ENCODE measurements at places on chromosomes 6 and 20.

DNA sequence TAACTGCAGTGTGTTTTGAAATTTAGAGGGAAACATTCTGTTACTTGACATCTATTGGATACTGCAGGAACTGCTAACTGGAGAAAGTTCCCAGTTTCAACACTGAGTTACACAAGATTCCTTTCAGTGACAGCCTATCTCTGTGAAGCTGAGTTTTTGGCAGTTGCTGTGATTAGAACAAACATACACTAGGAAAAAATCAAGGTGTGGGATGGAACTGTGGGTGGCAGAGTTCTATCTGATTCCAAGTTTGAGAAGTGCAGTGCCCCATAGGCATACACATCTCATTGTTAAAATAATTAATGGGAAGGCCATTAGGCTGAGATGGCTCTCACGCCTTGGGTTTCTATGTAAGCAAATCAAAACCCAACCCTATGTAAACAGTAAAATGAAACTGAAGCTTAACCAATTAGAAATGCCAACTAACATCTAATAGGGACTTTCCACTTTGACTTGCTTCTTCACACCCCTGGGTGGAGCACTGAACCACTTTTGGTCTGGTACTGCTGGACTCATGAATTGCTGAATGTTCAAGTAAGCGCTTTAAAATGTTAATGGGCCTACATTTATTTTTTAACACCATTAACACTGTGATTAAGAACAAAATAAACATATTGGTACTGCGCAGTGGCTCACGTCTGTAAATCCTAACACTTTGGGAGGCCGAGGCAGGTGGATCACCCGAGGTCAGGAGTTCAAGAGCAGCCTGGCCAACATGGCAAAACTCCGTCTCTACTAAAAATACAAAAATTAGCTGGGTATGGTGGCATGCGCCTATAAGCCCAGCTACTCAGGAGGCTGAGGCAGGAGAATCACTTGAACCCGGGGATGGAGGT is 55.2 kb upstream of the TBC1D7 start:
- no peak for DNase-seq

GRCh38 chr6:150327117-150327774 is 41.6 kb upstream of the IYD start:
- no peak for DNase-seq

GRCh38 chr6:163332575-163332974 is 81.9 kb upstream of the QKI start:
- DNase-seq = no peak

- DNase-seq = no peak
Measured at GRCh38 chr6:126949786-126950185, 168.7 kb upstream of the RSPO3 start.

DNA sequence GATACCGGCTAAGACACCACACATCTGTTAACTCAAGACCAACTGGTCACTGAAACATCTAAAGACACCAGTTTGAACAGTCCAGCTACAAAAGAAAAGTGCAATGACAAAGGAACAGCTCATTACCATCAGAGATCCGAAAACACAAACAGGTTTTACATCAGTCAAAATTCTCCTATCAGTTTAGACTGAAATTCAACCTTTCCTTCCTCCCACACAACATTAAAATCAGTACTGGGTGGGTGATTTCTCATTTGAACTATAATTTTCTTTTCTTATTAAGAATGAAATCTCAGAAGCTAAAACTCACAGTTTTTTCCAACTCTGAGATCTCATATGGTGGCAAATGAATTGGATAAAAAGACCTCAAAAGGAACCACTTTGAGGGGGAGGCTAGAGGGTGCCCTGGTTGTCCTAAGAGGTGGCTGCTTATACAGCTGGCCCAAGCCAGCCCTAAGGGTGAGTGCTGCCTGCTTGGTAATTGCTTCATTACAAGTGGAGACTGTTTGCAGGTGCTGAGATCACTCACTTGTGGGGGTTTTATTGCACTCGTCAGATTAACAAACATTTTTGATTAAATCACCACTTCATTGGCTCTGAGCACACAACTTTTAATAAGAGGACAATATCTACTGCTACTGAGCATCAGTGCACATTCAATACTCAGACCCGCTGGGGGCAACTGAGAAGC is 4.3 kb downstream of the CCDC167 start:
- no peak for DNase-seq

DNA sequence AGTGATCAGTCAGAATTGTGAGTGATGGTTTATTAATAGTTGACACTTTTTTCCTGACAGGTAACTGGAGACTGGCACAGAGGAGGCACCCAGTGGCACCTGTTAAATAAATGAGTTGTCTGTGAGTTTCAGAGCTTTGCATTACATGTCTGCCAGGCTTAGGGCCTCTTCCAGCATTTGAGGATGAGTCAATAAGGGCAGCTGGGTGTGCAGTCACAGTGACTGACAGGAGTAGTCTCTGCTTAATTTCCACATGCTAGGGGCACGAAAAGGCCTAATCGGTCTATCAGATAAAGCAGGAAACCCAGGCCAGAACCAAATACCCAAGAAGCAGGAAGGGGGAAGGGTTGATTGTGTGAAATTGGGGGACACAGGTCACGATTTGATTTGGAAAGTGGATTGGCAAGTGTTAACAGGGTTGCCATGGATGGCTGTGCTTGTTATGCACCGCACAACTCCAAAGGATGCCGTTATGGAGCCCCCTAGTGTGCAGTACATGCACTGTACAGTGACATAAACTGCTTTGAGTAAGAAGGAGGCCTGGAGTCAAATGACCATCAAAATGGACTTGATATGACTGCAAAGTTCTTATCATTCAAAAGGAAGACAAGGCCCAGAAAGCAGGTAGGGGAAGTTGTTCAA is 111.9 kb upstream of the GGTLC1 start:
- peak; percentile 84 for DNase-seq

DNA sequence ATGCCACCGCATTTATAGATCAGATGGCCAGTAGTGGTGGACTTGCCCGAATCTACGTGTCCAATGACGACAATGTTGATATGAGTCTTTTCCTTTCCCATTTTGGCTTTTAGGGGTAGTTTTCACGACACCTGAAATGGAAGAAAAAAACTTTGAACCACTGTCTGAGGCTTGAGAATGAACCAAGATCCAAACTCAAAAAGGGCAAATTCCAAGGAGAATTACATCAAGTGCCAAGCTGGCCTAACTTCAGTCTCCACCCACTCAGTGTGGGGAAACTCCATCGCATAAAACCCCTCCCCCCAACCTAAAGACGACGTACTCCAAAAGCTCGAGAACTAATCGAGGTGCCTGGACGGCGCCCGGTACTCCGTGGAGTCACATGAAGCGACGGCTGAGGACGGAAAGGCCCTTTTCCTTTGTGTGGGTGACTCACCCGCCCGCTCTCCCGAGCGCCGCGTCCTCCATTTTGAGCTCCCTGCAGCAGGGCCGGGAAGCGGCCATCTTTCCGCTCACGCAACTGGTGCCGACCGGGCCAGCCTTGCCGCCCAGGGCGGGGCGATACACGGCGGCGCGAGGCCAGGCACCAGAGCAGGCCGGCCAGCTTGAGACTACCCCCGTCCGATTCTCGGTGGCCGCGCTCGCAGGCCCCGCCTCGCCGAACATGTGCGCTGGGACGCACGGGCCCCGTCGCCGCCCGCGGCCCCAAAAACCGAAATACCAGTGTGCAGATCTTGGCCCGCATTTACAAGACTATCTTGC is 725 bp downstream of the EEF1A1 start:
- peak; percentile 82 for DNase-seq

GRCh38 chr6:6843057-6843627 is 254.6 kb downstream of the LY86 start:
- DNase-seq = no peak

DNA sequence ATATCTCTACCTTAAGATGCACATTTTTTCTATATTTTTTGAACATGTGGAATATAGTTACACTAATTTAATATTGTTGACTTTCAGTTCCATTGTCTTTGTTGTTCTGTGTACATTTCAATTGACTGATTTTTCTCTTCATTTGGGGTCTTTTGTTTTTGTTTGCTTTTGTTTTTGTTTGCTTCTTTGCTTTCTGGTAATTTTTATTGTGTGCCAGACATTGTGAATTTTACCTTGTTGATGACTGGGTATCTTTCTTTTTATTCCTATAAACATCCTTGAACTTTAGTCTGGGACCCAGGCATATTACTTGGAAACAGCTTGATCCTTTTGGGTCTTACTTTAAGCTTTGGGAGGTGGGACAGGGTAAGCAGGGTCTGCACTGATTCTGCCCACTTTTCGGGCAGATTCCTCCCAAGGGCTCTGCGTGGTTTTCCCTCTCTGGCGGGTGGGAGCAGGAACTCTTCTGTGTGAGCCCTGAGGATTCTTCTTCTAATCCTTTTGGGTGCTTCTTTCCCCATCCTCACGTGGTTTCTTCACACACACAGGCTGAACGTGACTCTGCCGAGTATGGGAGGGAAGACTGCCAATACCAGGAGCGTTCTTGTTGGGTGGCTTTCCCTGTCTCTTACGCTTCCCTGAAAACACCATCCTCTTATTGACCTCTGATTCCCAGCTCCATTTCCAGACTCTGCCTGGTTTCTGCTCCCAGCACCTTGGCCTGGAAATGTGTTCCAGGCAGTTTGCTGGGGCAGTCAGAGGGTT is 200.5 kb downstream of the ARID1B start:
- peak; percentile 46 for DNase-seq

Data from eye (tissue), 1 donor.